8988T (cell line): ENCODE measurements at places on chromosomes 3 and 15.
A peak's percentile ranks its signal among the peaks of the same experiment; 100 is the strongest.

DNA sequence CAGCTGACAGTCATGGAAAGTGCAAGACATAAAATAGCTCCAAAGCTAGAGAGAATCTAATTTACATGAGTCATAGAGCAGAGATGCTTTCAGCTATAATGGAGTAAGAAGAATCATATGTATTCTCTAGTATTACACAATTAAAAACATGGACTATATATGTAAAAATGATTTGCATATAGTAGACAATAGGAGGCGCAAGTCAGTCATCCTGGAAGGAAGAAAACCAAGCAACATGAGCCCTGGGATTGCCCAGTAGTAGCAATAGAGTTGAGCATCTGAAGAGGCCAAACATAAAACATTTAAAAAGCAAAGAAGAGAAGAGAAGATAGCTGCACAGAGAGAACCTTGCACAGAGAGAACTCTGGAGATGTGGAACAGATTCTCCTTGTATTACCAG is 455.0 kb downstream of the EPHA3 start:
- no peak for DNase-seq

GRCh38 chr15:83784975-83785374 is 131.1 kb downstream of the ADAMTSL3 start:
- no peak for DNase-seq

DNA sequence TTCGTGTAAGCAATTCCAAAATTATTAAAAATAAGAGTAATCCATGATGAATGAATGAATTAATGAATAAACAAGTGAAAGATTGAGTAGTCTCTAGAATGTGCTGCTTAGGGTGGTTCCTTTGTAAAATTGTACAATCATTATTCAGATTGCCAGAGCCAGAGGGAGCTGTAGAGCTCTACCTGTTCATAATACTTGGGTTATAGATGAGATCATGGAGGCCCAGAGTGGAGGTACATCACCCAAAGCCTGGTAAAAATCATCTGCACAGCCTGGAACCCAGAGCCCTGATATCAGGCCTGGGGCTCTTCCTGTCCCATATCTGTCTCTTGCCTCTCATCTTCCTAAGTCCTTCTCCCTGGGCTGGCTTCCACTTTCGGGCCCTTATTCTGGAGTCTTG is 297.2 kb downstream of the RPLP1 start:
- DNase-seq, result no peak

DNA sequence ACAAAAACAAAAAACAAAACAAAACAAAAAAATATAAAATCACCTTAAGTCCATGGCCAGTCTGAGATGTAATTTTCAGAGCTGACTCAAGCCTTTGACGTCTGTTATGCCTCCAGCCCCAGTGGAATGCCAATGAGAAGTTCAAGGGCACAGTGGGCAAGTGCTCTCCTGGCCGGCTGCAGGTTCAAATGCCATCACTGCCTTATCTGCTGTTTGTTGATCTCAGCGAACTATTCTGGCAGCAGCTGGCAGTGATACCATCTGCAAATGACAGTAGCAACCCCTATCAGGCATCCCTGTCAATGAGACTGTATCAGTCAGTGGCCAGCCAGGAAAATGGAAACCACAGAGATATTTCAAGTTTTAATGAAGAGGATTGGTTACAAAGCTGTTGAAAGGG is 10.8 kb upstream of the PDE8A start:
- no peak for DNase-seq

- no peak for DNase-seq
Observed at GRCh38 chr3:65246561-65246960, 558.8 kb upstream of the ADAMTS9 start.

DNA sequence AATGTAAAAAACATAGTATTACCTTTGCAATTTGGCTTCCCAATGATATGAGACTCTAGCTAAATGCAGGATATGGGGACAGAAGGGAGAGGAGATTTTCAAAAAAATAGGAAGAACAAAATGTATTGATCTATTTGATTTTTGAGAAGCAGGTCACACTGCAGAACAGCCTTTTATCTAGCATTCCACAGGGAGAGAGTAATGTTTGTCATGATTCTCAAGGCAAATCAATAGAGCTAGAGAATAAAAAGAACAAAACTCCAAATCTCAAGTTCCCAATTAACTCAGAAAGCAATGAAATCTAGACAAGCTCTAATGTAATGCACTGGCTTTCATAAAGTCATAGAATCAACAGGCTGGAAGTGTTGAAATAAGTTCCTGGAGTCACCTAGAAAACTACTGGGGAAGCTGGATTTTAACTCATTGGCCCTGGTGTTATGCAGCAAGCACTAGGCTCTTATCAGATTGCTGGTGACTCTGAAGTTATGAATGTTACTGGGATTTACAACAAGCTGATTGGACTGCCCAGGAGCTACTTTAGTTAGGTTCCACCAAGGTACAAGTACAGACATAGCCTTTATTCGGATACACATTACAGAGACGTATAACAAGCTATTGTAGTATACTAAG is 442.8 kb downstream of the FGF12 start:
- no peak for DNase-seq

GRCh38 chr3:36677331-36678007 is 86.9 kb downstream of the DCLK3 start:
- DNase-seq, result peak; percentile 21

GRCh38 chr15:72796515-72797337 is 13.2 kb upstream of the ADPGK start:
- DNase-seq, result peak; percentile 65

- no peak for DNase-seq
Observed at GRCh38 chr15:48336940-48337339, 5.7 kb downstream of the DUT start.

- no peak for DNase-seq
Observed at GRCh38 chr3:185137821-185138220, 15.0 kb downstream of the C3orf70 start.

DNA sequence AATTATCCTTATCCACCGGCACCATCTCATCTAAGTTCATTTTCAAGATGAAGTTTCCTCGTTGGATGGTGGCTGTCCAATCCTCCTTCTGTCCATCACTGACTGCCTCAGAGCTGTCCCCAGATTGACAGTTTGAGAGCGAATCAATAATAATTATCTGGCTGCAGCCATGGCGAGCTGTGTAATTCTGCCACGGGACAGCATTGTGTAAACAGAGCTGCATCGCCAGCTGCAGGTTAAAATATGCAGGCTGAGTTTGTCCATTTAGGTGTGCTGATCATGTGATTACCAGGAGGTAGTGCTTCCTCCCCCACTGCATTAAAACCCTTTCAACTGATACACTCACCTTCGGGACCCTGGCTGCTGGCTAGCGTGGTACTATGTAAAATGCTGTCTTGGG is 461.9 kb upstream of the ONECUT1 start:
- no peak for DNase-seq

GRCh38 chr3:165830746-165831145 is 6.5 kb downstream of the BCHE start:
- DNase-seq, result no peak

DNA sequence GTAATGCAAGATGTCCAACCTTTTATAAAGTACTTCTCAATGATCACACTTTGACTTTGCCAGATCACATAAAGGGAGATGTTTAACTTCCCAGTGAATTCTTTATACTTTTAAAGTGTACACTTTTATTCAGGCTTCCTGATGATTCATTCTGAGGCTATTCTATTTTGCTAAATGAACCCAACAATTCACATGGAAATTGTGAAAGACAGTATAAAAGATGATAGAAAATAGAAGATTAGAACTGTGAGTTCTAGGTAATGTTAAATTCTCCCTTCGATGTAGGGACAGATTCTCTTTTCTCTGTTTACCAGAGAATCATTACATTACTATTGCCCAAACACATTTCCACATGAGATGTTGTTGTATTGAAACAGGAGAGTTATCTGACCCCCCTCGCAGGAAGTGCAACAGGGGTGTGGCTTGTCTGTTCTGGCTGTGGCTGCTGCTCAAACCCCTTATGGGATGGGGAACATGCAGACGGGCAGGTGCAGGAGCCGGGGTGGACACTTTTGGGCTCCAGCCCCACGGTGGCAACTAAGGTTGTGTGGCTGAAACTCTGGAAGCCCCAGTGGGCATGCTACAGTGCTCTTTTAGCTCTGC is 131.3 kb upstream of the LRTM1 start:
- DNase-seq, result no peak
